NCI-H1436 treated with DMSO at 0.1 percent for 48 hours (cell line): ENCODE measurements at places on chromosomes 1 and 21.

DNA sequence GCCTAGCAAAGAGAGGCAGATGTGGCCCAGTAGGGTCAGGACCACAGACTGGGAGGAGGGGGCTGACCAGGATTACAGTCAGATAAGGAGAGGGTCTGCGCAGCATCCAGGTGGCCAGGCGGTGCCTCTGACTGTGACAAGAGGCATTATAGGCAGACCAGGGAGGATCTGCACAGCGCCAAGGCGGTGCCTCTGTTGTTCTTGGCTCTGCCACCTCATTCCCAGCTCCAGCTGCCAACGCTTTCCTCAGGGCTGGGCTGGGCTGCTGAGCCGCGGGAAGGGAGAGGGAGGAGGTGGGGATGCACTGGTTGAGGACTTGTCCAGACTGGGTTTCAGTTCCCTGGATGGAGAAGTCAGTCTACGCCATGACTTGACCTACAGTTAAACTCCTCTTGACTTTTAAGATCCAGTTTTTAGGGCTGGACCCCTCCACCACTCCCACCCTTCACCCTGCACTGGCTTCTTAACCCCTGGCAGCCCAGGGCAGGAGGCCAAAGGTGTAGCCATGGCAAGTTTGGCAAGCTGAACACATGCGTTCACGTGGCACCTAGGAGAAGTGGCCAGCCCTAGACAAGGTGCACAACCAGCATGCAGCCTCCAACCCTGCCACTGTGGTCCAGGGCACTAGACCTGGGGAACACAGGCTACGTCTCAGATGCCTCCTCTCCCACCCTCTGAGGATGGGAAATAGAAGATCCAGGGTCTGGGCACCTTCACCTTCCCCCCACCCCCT lies 4.5 kb upstream of the CRABP2 start:
- DNase-seq, result no peak

DNA sequence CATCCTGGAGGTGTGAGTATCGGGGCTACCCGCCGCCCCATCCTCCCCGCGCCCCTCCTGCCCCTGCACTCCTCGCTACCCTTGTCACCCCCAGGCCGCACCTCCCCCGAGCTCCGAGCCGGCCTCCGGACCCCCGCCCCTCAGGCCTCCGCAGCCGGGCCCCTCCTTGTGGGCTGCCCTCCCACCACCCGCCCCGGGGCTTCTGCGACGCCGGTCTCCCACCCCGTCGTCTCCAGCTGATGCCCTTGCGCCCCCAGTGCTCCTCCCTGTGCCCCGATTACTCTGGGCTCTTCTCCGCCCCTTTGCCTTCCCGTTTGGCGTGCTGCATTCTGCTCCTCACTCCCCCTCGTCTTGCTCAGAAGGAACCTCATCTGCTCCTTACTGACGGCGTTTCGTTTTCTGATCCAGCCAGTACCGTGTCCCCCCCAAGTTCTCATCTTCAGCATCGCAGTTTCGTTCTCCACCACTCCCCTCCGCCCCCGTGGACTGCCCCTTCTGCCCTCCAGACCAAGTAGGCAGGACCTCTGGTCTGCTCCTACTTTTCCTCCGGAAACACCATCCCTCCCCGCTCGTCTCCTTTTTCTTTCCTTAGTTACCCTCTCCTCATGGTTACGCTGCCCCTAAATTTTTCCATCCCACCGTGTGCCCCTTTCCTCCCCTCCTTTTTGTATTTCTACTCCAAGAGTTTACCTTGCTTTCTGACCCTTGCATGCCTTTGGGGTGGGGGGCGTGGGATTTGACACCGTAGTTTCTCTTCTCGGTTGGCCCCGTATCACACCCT lies 841 bp downstream of the SNX27 start:
- DNase-seq, result no peak

DNA sequence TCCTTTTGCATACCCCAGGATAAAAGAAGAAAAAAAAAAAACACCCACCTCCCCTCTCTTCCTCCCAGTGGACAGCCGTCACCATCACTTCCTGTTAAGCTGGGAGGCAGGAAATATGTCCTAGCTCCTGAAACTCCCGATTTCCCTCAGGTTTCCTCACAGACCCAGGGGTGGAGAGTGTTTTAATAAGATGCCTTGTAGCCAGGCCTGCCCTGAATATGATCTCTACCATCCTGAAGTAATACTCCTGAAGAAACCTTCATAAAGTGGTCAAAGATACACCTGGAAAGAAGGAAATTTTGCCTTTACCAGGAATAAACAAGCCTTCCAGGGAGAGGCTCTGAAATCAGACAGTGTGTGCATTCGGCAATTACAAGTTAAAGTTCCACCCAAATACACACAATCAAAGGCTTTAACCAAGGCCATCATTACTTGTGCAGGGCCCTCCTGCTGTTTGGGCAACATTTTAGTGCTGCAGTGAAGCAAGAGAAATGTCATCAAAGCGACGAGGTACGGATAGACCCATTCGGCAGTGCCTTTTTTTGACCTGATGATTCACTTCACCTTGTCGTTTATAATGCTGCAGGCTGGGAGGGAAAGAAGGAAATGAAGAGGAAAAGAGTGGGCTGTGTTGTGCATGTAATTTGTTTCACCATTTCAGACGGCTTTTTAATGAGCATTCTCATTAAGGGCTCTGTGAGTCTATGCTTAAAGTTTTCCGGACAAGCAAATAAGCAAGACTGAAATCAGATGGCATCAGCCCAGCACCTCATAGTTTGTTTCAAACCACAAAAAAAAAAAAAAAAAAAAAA lies 41.0 kb upstream of the RASAL2 start:
- no peak for DNase-seq

DNA sequence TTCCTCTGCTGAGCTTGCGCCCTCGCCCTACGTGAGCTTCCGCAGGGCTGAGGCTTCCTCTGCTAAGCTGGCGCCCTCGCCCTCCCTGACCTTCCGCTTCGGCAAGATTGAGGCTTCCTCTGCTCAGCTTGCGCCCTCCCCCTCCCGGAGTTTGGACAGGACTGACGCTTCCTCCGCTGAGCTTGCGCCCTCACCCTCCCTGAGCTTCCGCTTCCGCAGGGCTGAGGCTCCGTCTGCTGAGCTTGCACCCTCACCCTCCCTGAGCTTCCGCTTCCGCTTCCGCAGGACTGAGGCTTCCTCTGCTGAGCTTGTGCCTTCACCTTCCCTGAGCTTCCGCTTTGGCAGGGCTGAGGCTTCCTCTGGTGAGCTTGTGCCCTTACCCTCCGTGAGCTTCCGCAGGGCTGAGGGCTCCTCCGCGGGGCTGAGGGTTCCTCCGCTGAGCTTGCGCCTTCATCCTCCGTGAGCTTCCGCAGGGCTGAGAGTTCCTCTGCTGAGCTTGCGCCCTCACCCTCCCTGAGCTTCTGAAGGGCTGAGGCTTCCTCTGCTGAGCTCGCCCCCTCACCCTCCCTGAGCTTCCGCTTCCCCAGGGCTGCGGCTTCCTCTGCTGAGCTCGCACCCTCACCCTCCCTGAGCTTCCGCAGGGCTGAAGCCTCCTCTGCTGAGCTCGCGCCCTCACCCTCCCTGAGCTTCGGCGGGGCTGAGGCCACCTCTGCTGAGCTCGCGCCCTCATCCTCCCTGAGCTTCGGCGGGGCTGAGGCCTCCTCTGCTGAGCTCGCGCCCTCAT lies 753.6 kb upstream of the TPTE start:
- DNase-seq, result no peak

DNA sequence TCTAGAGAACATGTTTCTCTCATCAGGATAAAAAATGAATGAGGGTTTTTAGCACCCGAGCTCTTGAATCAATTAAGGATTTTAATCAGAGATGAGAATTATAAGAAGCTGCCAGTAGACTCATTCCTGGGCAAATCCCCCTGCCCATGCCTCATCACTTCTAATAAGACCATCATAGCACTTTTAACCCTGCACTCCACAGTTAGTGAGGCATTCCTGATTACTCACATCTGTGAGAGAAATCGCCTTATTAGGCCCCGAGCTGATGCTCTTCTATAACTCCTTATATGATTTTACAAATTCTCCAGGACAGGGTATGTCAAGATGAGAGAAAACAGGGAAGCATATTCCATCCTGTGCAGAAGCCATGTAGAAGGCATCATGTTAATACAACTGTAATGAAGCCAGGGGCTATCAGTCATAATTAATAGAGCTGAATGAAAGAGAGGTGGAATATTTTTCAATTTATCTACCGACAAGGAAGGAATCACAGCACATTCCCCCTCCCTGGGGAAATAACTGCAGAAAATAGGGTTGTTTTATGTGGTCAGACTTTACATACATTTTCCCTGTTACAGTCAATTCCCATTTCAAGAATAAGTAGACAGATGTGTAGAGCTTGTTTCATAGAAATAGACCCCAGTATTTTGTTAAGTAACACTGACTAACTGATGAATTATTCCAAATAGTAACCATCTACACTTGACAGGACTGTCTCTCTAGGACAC lies 272.7 kb downstream of the HHIPL2 start:
- DNase-seq, result no peak

DNA sequence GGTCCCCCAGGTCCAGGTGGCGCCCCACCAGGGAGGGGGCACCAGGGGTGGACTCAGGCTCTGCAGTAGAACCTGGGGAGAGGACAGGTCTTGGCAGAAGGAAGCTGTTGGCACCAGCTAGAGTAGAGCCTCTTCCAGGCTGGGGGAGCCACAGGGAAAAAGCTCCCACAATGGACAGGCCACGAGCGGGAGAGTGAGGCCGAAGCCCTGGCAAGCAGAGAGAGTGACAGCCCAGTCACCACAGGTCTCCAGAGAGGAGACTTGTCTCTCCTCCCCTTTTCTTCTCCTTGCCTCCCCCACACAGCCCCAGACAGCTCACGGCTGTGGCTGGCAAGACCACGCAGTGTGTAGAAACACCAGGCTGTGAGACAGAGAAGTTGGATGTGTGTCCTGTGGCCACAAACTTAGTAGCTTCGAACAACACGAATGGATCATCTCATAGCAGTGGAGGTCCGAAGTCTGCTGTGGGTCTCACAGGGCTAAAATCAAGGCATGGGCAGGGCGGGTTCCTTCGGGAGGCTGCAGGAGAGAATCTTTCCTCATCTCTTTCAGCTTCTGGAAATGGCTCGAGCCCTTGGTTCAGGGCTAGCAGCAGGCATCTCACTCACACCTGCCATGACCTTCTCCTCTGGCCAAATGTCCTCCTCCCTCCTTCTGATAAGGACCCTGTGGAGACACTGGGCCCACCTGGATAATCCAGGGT lies 3.3 kb downstream of the KRTAP12-4 start:
- no peak for DNase-seq

- no peak for DNase-seq
Observed at GRCh38 chr1:79052829-79053449, 46.4 kb upstream of the ADGRL4 start.

DNA sequence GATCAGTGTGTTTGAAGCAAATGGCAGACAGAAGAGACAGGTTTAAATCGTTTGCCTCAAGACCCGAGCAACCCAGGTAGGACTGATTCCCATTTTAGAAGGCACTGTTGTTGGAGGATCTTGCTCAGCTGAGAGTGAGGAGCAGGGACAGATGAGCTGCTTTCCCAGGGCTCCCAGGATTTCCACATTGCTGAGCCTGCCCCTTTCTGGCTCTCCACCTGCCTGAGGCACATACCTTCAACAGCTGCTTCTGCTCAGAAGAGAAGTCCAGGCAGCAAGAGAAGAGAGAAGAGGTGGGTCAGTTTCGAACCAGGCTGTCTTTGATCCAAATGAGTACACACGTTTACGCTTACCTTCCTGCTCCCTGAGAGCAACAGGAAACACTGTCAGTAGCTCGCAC lies 5.7 kb downstream of the TNNT2 start:
- DNase-seq, result no peak

- no peak for DNase-seq
Observed at GRCh38 chr1:160747717-160748116, 8.7 kb downstream of the SLAMF7 start.

GRCh38 chr21:32256251-32256650 lies 22.6 kb downstream of the MIS18A start:
- DNase-seq, result no peak

DNA sequence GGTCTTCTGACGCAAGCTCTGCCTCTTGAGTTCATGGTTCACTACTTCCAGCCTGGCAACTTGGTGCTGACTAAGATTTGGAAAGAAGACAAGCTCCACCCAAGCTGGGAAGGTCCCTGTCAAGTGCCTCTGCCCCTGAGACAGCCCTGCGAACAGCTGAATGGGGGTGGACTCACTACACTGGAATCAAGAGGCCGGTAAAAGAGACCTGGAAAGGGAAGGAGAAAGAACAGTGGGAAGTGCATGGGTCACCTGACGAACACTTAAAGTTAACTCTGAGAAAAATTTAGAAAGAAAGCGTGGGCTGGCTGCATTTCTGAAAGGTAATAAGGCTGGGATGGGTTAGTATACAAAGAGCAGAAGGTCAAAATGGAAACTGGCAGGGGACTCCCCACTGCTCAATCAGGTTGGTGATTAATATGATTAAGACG lies 26.1 kb upstream of the ZNF496 start:
- DNase-seq, result no peak

- no peak for DNase-seq
Observed at GRCh38 chr1:202280595-202280994, 61.1 kb downstream of the UBE2T start.

- DNase-seq, result no peak
Observed at GRCh38 chr1:168488138-168488537, 55.7 kb downstream of the XCL2 start.

- DNase-seq, result no peak
Observed at GRCh38 chr21:17777072-17777765, 41.9 kb downstream of the C21orf91 start.

- no peak for DNase-seq
Observed at GRCh38 chr1:200929530-200930278, 35.0 kb downstream of the INAVA start.

GRCh38 chr1:21258331-21259134 lies 31.7 kb downstream of the ECE1 start:
- no peak for DNase-seq

GRCh38 chr1:51708911-51709760 lies 92.2 kb downstream of the OSBPL9 start:
- no peak for DNase-seq

DNA sequence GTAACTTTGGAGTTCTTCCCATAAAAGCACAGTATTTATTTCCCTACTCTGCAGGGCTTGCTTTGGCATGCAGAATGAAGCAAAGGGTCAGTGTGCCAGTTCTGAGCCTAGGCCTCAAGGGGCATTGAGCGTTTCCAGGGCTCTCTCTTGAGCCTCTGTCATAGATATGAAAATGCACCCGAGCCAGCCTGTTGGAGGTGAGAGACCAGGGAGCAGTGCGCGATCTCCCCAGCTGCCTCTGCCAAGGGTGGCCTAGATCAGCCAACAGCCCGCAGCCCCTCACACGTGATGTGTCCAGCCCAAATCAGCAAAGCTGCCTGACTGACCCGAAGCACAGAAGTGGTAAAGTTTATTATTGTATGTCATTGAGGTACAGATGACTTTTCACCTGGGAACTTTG lies 63.7 kb downstream of the TENT5C start:
- no peak for DNase-seq
